Purkinje cell (primary cell): ENCODE measurements at places on chromosomes 2 and 18. TPM values are rescaled to one million over a fixed set of nuclear protein-coding genes. Genes with fewer than 3 reads are reported as not detected.

Gene XDH
- polyA plus RNA-seq = not detected in 2 replicates

Gene NEU2
- not detected in 2 replicates for polyA plus RNA-seq

Gene RAB17
- polyA plus RNA-seq = not detected in 2 replicates

Gene IL1R1
- 0.35 and 0.55 TPM in 2 replicates for polyA plus RNA-seq

Gene FARSB
- 85.4 and 108 TPM in 2 replicates for polyA plus RNA-seq

Gene TCF7L1
- polyA plus RNA-seq = 1.3 and 2.6 TPM in 2 replicates

Gene SUPT7L
- 37.2 and 44.2 TPM in 2 replicates for polyA plus RNA-seq

Gene CXXC1
- 12.0 and 19.8 TPM in 2 replicates for polyA plus RNA-seq

Gene CABLES1
- 2.7 and 2.9 TPM in 2 replicates for polyA plus RNA-seq

Gene AGFG1
- 106 and 113 TPM in 2 replicates for polyA plus RNA-seq

Gene CHST9
- 0.46 TPM in 1 of 2 replicates, not detected in the other for polyA plus RNA-seq

Gene C2orf66
- polyA plus RNA-seq = 1.8 TPM in 1 of 2 replicates, not detected in the other

Gene FAM237A
- polyA plus RNA-seq = 7.1 and 7.4 TPM in 2 replicates

Gene CBLN2
- 8.2 TPM in 1 of 2 replicates, not detected in the other for polyA plus RNA-seq

Gene GPR155
- 24.9 and 25.8 TPM in 2 replicates for polyA plus RNA-seq

Gene TMEM182
- 32.9 and 33.8 TPM in 2 replicates for polyA plus RNA-seq

Gene ALPP
- not detected in 2 replicates for polyA plus RNA-seq

Gene DSG1
- polyA plus RNA-seq = 0.74 TPM in 1 of 2 replicates, not detected in the other

Gene SCN7A
- polyA plus RNA-seq = 0.34 TPM in 1 of 2 replicates, not detected in the other

Gene LANCL1
- polyA plus RNA-seq = 442 and 459 TPM in 2 replicates

Gene CAVIN2
- polyA plus RNA-seq = 0.55 TPM in 1 of 2 replicates, not detected in the other

Gene MBD1
- polyA plus RNA-seq = 7.2 and 10.6 TPM in 2 replicates

Gene UGT1A7
- polyA plus RNA-seq = not detected in 2 replicates

Gene CTIF
- polyA plus RNA-seq = 4.4 and 6.5 TPM in 2 replicates

Gene GNLY
- not detected in 2 replicates for polyA plus RNA-seq

Gene DSC3
- not detected in 2 replicates for polyA plus RNA-seq

Gene CNDP1
- 2.3 and 4.6 TPM in 2 replicates for polyA plus RNA-seq

Gene PARD3B
- polyA plus RNA-seq = 1.6 and 2.1 TPM in 2 replicates

Gene ZEB2
- 9.3 and 31.7 TPM in 2 replicates for polyA plus RNA-seq

Gene GAL3ST2
- polyA plus RNA-seq = not detected in 2 replicates

Gene COL4A3
- 1.3 and 4.7 TPM in 2 replicates for polyA plus RNA-seq

Gene MLPH
- not detected in 2 replicates for polyA plus RNA-seq

Gene FOXI3
- not detected in 2 replicates for polyA plus RNA-seq

Gene LCT
- not detected in 2 replicates for polyA plus RNA-seq

Gene KCTD1
- polyA plus RNA-seq = 196 and 216 TPM in 2 replicates

Gene SOWAHC
- 0.43 and 0.74 TPM in 2 replicates for polyA plus RNA-seq

Gene KANSL1L
- polyA plus RNA-seq = 12.6 and 18.5 TPM in 2 replicates

Gene CEP68
- polyA plus RNA-seq = 9.9 and 12.9 TPM in 2 replicates

Gene KATNAL2
- 4.4 and 6.4 TPM in 2 replicates for polyA plus RNA-seq

Gene FAHD2B
- polyA plus RNA-seq = 11.6 and 12.1 TPM in 2 replicates
